T-helper 2 cell (primary cell): ENCODE measurements at places on chromosomes 2 and 18.
A peak's percentile ranks its signal among the peaks of the same experiment; 100 is the strongest.

DNA sequence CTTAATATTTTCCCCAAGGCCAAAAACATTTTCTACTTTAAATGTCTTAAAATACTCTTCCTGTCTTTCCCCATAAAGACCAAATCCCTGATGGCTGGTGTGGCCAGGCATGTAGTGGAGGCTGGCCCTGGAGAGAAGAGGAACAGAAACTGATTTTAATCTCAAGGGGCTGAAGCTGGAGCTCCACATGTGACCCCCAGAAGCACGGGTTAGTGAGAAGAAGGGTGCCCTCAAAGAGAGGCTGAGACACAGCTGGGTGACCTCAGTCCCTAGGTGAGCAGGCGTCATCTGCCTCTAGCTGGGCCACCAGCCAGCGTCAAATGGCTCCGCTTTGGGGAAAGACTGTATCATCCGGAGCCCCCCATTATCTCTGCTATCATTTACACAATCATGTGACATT, 19.3 kb upstream of the TMEM18 start:
- no peak for DNase-seq

DNA sequence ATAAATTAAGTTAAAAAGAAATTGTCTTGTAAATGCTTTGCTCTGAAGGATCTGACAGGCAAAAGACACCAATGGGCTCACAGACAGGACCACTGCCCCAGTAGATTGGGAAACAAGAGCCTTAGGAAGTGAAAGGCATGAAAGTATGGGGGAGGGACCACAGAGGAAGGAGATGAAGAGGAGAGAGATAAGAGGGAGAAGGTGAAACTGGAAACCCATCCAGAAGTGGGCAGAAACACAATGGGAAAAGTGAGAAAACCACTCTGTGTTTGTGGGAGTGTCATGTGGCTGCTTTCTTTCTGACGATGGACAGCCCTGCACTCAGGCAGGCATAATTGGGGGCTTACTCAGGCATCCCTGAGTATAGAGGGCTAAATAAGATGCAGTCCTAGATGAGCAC, 101.5 kb upstream of the STON1 start:
- DNase-seq = no peak

DNA sequence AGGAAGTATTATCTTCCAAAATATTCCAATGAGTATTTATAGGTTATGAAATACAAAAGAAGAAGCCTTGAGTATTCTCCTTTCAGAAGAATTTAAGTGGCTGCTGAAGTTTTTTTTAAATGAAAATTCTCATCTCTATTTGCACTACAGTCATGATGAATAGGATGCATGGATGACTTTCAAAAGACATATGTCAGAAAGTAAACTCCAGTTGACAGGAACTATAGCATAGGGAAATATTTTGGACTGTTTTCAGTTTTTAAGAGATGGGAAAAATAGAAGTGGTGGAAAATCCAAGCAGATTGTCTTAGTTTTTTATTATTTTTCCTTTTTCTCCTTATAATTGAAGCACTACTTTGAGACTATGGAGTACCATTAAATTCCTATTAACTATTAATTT, 825.1 kb upstream of the FSHR start:
- DNase-seq = no peak

DNA sequence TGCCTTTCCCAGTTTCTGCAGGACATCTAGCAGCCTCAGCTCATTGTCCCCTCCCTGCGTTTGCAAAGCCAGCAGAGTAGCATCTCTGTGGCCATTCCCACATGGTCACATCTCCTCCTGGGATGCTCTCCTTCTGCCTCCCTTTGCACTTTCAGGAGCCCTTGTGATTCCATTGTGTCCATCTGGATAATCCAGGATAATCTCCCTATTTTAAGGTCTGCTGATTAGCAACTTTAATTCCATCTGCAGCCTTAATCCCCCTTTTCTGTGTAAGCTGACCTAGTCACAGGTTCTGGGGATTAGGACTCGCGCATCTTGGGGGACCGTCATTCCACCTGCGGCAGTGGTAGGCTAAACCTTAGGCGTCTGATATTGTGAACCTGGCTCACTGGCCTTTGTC, 70.7 kb downstream of the NEDD4L start:
- no peak for DNase-seq

DNA sequence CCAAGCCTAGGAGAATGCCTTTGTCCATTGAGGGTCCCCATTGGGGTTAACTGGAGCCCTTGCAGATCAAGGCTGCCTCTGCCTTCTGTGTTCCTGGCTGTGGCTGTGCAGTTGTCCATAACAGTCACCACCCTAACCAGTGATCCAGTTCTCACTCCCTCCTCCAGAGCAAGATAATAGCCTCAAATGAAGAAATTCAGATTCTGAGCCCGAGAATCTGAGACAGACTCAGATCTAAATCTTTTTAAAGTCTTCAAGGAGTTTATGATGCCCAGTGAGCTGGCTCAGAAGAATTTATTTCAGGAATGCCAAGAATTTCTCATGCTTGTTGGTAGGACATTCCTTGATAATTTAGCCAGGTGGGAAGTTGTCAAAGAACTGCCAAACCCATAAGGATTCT, 44.3 kb upstream of the RAB6C start:
- DNase-seq = no peak

DNA sequence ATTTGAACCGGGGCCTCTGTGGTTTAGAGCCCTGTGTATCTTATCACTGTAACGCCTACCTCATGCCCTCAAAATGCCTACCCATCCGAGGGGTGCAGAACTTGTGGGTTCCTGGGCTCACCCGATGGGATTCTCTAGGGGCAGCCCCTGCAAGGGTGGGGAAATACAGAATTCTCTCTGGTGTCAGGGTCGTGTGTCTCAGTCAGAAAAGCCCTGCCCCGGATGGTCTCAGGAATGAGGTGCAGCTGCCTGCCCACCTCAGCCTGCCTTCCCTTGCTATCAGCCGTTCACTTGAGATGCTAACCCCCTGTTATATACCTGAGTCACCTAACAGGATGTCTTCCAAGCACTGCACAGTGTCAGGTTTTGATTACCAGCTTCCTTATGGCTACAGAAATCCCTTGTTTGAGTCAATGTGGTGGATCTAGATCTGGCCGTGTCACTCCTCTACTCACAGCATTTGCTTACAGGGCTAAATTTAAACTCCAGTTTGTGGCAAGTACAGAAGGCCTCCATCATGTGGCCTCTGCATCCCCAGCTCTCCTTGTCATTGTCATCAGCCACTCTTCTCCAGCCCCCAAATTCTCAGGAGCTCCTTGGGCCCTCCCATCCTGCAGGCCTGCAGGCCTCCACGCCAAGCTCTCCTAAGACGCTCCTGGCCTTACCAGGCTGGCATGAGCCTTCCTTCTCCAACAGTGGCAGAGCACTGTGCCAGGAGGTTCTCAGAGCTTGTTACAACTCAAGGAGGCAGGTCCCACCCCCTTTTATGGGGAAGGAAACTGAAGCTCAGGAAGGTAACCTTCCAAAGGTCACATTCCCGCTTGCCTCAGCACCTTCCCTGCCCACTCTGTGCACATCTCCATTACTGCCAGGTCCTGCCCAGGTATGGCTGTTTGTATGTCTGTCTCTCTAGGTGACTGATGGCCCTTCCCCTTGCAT, 14.3 kb upstream of the MAP3K2 start:
- peak; percentile 41 for DNase-seq

- no peak for DNase-seq
Measured at GRCh38 chr2:85457043-85457442, 38.5 kb downstream of the SH2D6 start.

GRCh38 chr18:38028946-38029345, 463.3 kb upstream of the CELF4 start:
- no peak for DNase-seq

DNA sequence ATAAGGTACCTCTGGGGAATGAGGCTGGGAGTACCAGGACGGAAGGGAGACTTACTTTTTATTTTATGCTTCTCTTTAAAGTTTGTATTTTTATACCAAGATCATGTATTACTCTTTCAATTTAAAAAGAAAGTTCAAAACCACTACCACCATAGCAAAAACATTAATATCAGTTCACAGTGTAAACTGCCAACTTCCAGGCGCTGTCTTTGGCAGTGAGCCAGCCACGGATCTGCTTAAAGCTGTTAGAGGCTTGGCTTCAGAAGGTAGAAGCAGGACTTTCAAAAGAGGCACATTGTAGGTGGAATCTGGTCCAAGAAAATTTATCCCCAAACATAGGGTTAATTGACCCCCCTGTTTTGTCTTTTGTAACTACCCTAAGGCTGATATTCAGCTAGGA, 74.8 kb downstream of the B3GNT2 start:
- DNase-seq = no peak

- DNase-seq = no peak
Measured at GRCh38 chr2:15069149-15069548, 436.6 kb downstream of the LRATD1 start.

GRCh38 chr2:102313025-102313424, 1.7 kb downstream of the IL1RL1 start:
- no peak for DNase-seq

DNA sequence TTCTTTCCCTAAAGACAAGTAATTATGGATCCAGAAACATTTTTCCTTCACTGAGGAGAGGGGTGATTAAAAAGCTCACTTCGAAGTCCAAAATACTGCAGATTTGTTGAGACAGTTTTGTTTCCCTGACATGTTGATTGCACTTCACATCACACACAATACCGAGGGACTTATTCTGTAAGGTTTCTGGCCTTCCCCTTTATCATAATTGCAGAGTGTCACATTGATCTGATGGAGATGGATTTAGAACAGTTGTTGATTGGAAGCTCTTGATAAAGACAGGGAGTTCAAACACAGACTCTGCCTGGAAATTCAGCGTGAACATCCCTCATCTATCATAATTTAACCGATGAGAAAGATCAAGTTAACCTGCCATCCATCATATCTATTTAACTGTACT, 163.6 kb downstream of the PTPRM start:
- no peak for DNase-seq

GRCh38 chr18:6983366-6983765, 134.2 kb downstream of the LAMA1 start:
- DNase-seq = no peak

DNA sequence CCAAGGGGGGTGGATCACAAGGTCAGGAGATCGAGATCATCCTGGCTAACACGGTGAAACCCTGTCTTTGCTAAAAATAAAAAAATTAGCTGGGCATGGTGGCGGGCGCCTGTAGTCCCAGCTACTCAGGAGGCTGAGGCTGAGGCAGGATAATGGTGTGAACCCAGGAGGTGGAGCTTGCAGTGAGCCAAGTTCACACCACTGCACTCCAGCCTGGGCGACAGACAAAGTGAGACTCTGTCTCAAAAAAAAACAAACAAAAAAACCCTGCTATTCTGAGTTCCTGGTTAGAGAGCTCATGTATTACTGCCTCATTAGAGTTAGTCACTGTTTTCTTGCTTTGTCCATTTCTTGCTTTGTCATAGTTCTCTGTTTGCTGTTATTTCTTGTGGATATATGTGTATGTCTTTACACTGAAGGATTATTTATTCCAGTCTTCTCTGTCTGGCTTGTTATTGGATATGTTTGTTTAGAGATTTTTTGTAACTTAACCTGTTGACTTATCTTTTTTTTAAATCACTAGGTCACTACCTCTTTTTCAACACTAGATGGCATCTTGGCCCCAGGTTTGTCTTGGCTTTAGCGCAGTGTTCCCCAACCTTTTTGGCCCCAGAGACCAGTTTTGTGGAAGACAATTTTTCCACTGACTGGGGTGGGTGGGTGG, 17.0 kb downstream of the TTLL4 start:
- DNase-seq = no peak

GRCh38 chr2:156541229-156541628, 105.0 kb downstream of the GPD2 start:
- no peak for DNase-seq

- DNase-seq = no peak
Measured at GRCh38 chr2:60679036-60679780, 76.9 kb upstream of the PAPOLG start.

GRCh38 chr18:3248062-3248657, 559 bp downstream of the MYL12A start:
- DNase-seq = no peak

- DNase-seq = no peak
Measured at GRCh38 chr2:203077451-203077850, 62.8 kb downstream of the NBEAL1 start.

DNA sequence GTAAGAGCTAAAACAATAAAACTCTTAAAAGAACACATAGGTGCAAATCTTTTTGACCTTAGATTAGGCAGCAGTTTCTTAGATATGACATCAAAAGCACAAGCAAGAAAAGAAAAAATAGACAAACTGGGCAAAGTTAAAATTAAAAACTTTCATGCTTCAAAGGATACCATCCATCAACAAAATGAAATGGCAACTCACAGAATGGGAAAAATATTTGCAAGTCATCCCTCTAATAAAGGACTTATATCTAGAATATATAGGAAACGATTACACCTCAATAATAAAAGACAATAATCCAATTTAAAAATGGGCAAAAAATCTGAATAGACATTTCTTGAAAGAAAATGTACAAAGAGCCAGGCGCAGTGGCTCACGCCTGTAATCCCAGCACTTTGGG, 29.5 kb upstream of the ALMS1 start:
- no peak for DNase-seq

GRCh38 chr2:33583194-33583938, 15.7 kb downstream of the FAM98A start:
- no peak for DNase-seq

DNA sequence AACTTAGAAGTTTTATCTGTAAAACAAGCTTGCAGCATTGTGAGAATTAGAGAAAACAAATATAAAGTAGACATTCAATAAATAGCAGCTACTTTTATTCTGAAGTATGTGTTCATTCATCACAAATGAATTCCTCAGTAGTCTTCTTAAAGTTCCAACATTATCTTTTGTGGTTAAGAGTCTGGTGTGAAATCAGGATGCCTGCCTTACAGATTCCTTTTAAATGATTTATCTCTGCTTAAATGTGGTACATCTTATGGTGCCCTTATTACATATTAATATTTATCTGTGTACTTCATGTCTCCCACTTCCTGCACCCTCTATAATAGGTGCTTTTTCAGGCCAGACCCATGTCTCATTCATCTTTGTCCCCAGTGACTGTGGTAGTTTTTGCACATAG, 595.0 kb downstream of the STK39 start:
- DNase-seq = no peak

GRCh38 chr2:229920011-229920641, 1.7 kb downstream of the TRIP12 start:
- peak; percentile 8 for DNase-seq

DNA sequence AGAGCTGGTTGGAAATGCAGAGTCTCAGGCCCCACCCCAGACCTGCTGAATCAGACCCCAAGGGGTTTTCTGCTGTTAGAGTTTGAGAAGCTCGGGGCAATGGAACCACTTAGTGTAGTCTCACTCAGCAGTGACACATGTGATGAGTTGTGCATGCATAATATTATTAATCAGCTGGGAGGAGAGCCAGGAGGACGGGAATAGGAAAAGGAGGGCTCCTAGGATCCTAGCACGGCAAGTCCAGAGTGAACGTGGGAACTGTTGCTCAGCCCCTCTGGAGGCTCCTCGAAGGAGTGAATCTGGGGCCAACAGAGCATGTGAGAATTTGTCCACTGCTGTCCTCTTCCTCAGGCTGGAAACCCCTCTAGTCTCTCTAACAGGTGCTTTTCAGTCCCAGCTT, 87.1 kb downstream of the HS1BP3 start:
- no peak for DNase-seq

DNA sequence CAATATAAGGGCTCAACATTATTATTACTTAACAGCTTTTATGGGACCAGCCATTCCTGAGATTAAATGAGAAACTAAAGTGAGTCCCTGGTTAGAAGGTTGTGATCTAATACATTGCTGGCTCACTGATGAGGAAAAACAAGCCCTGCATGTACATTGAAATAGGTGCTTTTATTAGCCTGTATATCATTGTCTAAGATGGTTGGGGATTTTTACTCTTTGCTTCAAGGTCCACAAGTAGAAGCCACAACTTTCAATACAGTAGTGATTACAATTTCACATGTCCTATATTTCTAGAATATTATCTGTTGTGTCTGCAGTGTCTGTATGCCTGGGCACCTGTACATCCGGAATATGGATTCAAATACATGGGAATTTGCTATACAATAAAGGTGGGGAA, 104.1 kb upstream of the FZD5 start:
- DNase-seq = no peak
